ENCODE measurements at places on chromosomes 2 and 18.

DNA sequence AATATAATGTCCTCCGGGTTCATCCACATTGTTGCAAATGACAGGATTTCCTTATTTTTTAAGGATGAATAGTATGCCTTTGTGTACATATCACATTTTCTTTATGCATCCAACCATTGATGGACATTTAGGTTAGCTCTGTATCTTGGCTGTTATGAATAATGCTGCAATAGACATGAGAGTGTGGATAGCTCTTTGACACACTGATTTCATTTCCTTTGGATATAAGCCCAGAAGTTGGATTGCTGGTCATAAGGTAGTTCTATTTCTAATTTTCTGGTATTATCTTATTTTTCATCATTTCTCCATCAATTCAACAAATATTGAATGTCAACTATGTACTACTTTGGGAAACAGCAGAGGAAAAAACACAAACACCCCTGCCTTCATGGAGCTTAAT, 423.3 kb downstream of the MTX2 start:
- no peak for DNase-seq

GRCh38 chr2:207879536-207879935, 109.8 kb upstream of the FZD5 start:
- no peak for DNase-seq

DNA sequence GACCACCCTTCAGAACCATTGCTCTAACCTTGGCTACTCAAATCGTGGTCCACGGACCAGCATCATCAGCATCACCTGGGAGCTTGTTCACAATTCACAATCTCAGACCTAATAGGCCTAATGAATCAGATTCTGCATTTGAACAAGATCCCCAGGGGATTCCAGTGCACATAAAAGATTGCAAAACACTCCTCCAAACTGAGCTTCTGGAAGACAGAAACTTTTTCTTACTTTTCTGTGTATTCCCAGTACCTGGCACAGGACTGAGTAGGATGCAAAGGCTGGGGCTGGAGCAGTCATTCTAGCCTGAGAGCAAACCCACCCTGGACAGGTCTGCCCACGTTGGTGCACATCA, 115.1 kb upstream of the COPS8 start:
- no peak for DNase-seq

DNA sequence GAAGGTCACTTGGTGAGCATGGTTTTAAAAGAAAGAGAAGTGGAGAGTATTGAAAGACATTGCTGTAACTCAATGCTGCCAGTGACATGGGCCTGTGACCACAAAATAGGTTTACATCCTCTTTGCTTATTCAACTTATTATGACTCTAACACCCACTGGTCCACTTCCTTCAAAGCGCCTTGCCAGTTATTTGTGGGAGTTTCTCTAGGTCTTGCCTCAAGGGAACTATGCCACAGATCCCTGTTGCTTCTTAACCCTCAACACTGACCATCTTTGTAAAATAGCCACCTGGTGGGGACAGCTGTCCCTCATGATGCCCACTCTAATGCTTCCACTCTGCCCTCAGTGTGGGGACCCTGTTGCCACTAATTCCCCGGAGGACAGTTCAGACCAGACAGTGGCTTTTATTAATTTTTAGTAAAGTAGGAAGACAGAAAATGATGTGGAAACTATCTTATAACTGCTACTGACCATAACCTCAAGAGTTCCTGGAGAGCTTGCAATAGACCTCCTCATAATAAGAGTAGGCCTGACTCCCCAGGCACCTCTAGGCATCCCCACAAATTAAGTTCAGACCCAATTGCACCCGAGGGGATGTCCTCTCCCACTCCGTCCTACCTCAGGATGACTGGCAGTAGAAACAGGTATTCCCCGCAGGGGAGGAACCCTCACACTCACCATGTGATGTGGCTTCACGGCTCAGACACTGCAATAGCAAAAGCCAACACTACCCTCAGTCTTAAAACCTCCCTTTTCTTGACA, 31.3 kb upstream of the SLC25A52 start:
- DNase-seq, result peak; percentile 19

- DNase-seq, result no peak
These were observed 756.0 kb upstream of the ACVR2A start for GRCh38 chr2:147088871-147089270.

DNA sequence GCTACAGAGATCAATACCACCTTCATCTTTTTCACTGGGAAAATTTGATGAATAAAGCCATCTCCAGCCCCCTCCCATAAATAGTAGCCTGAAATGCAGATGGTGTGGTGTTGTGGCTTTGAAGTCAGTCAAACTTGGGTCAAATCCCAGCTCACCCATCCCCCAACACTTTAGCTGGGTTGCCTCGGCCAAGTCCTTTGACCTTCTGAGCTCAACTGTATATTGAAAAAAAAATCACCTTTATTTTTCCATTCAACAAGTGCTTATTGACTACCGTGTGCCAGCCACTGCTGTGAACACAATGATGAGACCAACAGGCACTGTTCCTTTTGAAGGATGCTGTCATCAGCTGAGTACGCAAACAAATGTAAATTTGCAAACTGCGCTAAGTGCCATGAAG, 35.1 kb upstream of the NTSR2 start:
- DNase-seq, result no peak

- no peak for DNase-seq
These were observed 360.3 kb downstream of the TGIF1 start for GRCh38 chr18:3810296-3810695.

DNA sequence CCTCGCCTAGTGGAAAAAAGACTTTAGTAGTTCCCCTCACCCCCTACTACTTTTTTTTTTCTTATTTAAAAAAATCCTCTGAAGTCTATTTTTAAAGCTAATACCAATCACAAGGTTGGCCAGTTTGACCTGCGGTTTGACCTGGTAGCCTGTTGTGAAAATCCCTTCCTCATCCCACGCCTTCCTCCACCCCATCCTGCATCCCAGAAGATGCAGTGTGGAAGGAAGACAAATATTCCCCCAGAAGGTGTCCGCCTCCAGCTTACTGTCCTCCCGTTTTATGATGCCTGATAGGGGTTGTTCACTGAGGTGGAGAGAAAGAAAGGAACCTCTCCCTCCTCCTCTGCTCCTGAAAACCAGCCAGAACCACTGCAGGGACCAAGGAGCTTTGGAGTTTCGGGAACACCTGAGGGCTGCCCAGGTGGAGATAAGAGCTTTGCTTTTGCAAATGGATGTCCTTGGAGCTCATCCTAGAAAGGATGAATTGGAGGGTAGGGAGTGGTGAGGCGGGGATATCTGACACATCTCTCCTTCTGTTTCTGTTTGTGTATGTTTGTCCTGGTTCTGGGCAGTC, 909 bp downstream of the ATP6V1C2 start:
- no peak for DNase-seq

- DNase-seq, result no peak
These were observed 145.3 kb upstream of the AQP4 start for GRCh38 chr18:27010784-27011183.

DNA sequence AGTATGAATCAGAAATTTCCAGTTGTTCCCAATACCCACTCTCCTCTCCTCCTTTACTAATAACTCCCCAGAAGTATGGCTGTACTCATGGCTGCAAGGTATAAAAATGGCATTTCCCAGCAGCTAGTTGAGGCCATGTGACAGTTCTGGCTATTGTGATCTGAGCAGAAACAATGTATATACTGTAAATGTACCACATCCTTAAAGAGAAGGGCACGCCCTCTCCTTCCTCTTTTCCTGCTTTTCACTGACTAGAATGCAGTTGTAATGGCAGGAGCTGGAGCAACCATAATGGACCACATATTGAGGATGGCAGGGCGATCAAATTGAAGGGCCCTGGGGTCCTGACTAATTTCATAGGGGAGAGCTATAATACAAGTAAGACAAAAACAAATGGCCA, 211.2 kb downstream of the TNS1 start:
- no peak for DNase-seq

DNA sequence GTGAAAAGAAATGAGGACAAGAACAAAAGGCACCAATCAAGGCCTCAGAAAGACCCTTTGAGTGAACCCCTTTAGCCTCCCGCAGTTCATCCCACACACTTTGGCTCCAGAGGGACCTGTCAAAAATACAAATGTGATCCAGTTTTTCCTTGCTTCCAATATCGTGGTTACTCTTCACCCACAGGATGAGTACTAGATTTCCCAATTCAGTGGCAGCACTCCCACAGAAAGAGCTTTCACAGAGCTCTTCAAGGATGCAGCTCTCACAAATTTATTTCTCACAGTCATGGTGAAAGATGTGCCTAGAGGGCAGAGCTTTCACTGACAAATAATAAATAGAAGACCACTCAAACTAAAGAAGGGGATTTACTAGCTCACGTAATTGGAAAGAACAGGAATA, 3.0 kb upstream of the GFPT1 start:
- DNase-seq, result no peak

GRCh38 chr2:215171151-215171550, 32.7 kb upstream of the ABCA12 start:
- DNase-seq, result no peak

- no peak for DNase-seq
These were observed 7.9 kb downstream of the TMEM198 start for GRCh38 chr2:219551441-219552381.

- DNase-seq, result peak; percentile 46
These were observed 48.4 kb downstream of the GTF3C3 start for GRCh38 chr2:196750977-196751631.

DNA sequence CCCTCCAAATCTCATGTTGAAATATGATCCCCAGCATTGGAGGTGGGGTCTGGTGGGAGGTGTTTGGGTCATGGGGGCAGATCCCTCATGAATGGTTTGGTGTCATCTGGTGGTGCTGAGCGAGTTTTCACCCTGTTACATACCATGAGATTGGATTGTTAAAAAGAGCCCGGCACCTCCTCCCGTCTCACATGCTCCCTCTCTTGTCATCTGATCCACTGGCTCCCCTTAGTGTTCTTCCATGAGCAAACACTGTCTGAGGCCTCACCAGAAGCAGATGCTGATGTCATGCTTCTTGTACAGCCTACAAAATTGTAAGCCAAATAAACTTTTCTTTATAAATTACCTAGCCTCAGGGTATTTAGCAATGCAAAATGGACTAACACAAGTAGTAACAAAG, 405.0 kb upstream of the SLC39A10 start:
- DNase-seq, result no peak

DNA sequence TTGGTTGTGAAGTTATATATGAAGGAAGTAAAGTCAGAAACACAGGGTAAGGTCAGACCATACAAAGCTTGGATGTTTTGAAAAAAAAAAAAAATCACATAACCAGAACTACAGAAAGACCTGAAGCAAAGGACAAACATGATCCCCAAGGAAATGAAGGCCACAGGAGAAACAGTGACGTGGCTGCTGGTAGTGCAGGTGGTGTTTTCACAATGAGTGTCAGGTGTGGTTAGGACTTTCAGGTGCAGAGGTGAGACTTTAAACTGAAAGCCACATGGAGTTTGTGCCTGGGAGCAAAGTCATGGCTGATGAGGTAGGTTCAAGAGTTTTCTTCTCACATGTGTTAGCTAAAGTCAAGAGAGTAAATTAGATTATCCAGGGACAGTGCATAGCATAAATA, 270.7 kb downstream of the PIEZO2 start:
- no peak for DNase-seq

GRCh38 chr2:238868616-238869292, 20.9 kb downstream of the TWIST2 start:
- no peak for DNase-seq

DNA sequence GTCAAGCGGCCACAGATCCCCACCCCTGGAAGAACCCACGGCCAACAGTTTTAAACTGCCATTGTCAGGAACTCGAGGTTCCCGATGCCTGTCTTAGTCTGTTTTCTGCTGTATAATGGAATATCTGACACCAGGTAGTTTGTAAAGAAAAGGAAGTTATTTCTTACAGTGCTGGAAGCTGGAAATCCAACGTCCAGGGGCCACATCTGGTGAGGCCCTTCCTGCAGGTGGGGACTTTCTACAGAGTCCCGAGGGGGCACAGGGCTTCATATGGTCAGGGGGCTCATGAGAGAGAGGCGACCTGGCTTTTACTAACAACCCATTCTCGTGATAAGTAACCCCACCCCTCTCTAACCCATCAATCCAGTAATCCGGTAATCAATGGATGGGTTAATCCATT, 501.6 kb upstream of the MYT1L start:
- no peak for DNase-seq

DNA sequence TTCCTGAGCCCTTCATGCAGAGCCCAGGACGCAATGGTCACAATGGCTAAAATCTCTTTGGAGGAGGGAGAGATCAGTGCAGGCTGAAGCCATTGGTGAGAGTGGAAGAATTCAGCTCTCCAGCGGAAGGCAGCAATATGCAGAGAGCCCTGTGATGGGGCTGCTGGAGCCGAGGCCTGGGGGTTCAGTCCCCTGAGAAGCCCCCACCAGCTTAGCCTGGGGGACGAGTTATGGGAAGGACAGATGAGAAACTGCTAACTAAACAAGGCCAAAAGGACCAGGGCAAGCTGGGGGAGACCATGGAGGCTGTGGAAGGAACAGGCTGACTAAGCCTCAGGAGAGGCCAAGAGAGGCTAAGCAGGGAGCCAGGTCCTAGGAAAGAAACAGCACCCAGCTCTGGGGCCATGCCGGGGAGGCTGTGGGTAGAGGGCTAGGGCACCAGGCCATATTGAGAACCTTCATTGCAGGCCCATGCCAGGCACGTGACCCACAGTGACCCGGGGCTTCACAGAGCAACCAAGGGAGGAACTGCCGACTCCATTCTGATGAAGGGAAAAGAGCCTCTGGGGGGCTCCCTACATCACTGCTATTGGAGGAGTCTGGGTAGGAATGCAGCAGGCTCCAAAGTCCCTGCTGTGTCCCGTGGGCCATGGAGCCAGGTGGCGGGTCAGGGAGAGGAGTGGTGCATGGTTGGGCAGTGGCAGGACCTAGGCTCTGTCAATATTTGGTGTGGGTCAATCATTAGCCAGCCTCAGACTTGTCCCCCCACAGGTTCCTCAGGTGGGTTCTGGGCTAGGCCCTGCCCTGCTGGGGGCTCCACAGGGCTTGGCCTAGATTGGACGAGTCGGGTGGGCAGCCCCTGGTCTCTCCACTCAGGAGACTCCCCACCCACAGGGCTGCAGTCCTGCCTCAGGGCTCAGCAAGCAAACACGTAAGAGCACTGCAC, 19.8 kb downstream of the PROC start:
- no peak for DNase-seq

GRCh38 chr2:133331436-133331835, 236.8 kb downstream of the NCKAP5 start:
- no peak for DNase-seq

DNA sequence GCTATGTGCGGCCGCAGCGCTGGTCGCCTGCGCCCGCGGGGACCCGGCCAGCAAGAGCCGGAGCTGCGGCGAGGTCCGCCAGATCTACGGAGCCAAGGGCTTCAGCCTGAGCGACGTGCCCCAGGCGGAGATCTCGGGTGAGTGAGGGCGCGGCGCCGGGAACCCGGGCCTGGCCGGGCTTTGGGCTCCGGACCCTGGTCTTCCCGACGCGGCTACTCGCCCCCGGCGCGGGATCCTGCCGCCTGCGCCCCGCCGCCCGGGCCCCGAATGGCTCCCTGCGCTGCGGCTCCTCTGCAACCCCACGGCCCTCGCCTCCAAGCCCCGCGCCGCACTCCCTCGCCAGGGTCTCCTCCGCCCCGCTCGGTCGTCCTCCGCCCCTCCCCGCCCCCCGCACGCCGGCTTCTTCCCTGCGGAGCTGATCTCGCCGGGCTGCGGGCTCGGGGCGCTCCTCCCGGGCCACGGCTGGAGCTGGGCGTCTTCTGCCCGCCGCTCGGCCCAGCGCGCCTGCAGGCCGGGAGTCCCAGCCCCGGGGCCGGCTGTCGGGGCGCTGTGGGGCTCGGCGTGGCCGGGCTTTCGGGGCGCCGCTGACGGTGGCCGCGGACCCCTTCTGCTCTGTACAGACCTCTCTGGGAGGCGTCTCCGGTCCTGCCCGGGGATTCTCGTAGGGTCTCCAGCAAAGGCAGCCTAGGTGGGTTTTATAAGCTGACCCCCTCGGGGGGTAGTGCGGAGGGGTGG, 652 bp downstream of the GPC1 start:
- DNase-seq, result no peak

Measured in CD4-positive, alpha-beta T cell treated with Interleukin-1 beta for 1 hour (primary cell).